ENCODE measurements at places on chromosomes 3 and 15. TPM values are rescaled to one million over a fixed set of nuclear protein-coding genes. Genes with fewer than 3 reads are reported as not detected.

Gene NEK10
- total RNA-seq: 1.2 TPM

Gene DNAH12
- 0.85 TPM for total RNA-seq

Gene LEKR1
- 0.18 TPM for total RNA-seq

Gene CAMK2N2
- total RNA-seq: not detected

Gene IGF2BP2
- 165 TPM for total RNA-seq

- no peak for DNase-seq
Measured at GRCh38 chr3:65638301-65638700, 400.4 kb downstream of the MAGI1 start.

- peak; percentile 35 for DNase-seq
Measured at GRCh38 chr3:168467115-168467714, 371.5 kb upstream of the GOLIM4 start.

DNA sequence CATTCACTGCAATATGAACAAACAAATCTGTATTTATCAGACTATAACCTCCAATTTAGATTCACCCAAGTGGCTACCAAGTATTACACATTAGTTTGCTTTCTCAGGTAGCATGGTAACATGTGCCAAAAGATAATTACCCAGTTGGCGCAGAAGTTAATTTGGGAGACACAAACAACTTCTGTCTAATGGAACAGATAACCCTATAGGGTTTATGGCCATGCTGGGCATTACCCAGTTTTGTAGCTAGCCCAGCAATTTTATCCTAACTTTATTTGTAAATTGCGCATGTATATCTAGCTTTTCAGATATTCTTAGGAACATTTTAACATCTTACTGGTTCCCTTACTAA lies 780 bp downstream of the RPL22L1 start:
- no peak for DNase-seq

- DNase-seq: no peak
Measured at GRCh38 chr15:81531109-81531592, 157.1 kb upstream of the TMC3 start.

DNA sequence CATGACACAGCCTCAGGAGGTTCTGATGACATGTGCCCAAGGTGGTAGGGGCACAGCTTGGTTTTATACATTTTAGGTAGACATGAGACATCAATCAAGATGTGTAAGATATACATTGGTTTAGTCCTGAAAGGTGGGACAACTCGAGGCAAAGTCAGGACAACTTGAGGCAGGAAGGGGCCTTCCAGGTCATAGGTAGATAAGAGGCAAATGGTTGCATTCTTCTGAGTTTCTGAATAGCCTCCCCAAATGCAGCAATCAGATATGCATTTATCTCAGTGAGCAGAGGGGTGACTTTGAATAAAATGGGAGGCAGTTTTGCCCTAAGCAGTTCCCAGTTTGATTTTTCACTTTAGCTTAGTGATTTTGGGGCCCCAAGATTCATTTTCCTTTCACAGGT lies 91.6 kb downstream of the CHCHD4 start:
- no peak for DNase-seq

GRCh38 chr3:42148982-42149432 lies 57.9 kb downstream of the TRAK1 start:
- peak; percentile 47 for DNase-seq

- DNase-seq: no peak
Measured at GRCh38 chr3:53274938-53275605, 19.2 kb upstream of the TKT start.
